Tibial artery (tissue), 4 donors: ENCODE measurements at places on chromosomes 11 and 22.

GRCh38 chr11:109223451-109223850, 198.5 kb upstream of the C11orf87 start:
- H3K27ac ChIP-seq: no peak overlapping the region
- H3K36me3 ChIP-seq: no peaks in the 10 kb centered on the region
- H3K4me1 ChIP-seq: no peaks in the 10 kb centered on the region
- no peak overlapping the region for H3K4me3 ChIP-seq
- no peak for DNase-seq

DNA sequence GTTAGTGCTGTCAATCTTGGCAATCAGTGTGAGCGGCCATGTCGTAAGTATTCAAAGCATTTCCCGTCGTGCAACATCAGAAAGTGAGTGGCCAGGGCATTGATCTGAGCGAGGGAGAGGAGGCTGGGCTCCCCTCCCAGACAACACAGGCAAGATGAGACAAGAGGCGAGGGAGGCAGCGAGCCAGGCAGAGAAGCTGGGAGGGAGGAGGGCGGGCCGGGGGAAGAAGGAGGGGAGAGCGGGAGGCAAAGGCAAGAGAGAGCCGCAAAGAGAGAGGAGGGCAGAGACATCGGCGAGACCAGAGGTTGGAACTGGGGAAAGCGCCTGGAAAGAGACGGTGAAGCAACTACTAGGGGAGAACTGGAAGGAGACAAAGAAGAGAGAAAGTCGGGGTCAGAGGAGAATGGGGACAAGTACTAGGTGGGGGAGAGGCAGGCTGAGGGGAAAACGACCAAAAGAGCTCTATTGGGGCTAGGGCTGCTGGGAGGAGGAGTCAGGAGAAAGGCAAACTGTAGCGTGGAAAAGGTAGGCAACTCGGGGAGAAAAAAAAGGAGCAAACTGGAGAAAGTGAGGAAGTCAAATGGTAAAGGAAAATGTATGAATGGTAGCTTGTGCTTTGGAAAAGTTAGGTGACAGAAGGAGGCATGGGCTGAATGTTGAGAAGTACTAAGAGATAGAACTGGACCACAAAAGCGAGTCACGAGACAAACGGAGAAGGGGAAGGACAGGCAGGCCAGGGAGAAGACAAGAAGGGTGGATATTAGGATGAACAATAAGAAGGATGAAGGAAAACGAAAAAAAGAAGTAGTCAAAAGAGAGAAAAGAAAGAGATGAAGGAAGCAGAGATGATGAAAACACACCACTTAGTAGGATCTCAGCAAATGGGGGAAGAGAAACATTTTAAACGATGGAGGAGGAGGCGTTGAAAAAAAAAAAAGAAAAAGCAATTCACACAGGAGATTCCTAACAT, 130.5 kb upstream of the C11orf58 start:
- no peaks in the 10 kb centered on the region for H3K27me3 ChIP-seq
- peak; percentile 72 for DNase-seq
- peaks cover 15% of the 10 kb centered on the region for H3K4me1 ChIP-seq
- peak overlapping the region; percentile 100 for H3K27ac ChIP-seq

GRCh38 chr11:20634044-20634443, 34.6 kb downstream of the SLC6A5 start:
- no peaks in the 10 kb centered on the region for H3K27me3 ChIP-seq
- DNase-seq: no peak
- H3K36me3 ChIP-seq: no peaks in the 10 kb centered on the region
- H3K4me3 ChIP-seq: no peak overlapping the region
- H3K4me1 ChIP-seq: no peaks in the 10 kb centered on the region

GRCh38 chr22:19330865-19331418, 39.4 kb upstream of the CLTCL1 start:
- no peak overlapping the region for H3K27ac ChIP-seq
- no peaks in the 10 kb centered on the region for H3K4me1 ChIP-seq
- H3K4me3 ChIP-seq: no peak overlapping the region
- peaks cover 75% of the 10 kb centered on the region for H3K36me3 ChIP-seq
- DNase-seq: no peak
- H3K27me3 ChIP-seq: no peaks in the 10 kb centered on the region

GRCh38 chr11:45347348-45348082, 61.4 kb upstream of the SYT13 start:
- H3K27me3 ChIP-seq: no peaks in the 10 kb centered on the region
- no peak overlapping the region for H3K27ac ChIP-seq
- H3K4me3 ChIP-seq: no peak overlapping the region

DNA sequence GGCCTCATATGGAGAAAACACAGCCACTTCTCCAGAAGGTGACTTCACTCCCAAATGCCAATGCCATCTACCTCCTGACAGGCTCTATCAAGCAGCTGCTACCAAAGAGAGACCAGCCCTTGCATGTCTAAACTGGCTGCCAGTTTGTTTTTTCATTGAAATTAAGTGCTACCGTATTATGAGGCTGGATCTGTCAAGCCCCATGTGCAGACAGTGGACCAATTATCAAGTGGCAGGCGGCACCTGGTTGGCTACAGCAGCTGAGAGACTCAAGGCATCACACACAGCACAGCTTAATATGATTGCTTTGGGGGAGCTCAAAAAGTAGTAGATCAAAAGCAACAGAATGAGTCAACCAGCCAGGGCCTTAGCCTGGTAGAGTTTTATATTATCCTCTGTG, 1293.0 kb upstream of the TENM4 start:
- H3K4me3 ChIP-seq: no peak overlapping the region
- no peaks in the 10 kb centered on the region for H3K36me3 ChIP-seq
- H3K4me1 ChIP-seq: no peaks in the 10 kb centered on the region
- DNase-seq: no peak

DNA sequence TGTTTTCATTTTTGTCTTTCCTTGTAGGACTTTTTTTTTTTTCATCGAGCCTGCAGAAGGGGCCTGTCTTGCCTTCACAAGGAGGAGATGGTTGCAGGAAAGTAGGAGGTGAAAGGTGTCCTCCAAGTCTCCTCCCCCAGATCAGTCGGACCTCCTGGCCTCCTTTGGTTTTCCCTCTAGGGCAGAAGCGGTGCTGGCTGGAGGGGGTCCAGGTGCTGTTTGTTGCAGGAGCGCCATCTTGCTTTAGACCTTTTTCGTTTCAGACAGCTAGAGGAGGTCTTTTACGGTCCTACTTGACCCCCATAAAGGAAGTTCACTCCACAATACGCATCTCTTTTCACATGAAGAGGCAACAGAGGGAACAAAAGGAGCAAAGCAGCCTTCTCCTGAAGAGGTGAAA, 66.0 kb downstream of the ZBTB16 start:
- no peaks in the 10 kb centered on the region for H3K27me3 ChIP-seq
- H3K36me3 ChIP-seq: peaks cover 84% of the 10 kb centered on the region
- peak overlapping the region; percentile 7 for H3K27ac ChIP-seq
- peaks cover 98% of the 10 kb centered on the region for H3K4me1 ChIP-seq

DNA sequence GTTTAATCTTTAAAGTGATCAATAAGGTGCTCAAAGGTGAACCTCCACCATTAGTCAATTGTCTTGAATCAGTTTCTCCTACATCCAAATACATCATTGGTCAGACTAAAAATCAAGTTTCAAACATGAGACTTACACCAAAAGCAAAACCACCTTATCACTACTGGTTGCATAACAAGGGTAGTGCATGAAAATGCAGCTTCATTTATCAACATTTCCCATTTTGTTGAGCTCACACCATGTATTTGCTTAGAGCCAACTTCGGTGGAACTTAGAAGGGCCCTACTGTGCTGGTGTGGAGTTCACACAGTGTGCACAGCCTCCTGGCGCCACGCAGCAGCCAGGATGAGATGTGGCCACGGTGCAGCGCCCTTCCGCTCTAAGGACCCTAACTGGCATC, 23.1 kb upstream of the PHLDA2 start:
- H3K4me1 ChIP-seq: no peaks in the 10 kb centered on the region
- peaks cover 99% of the 10 kb centered on the region for H3K36me3 ChIP-seq
- no peak for DNase-seq
- no peak overlapping the region for H3K4me3 ChIP-seq

DNA sequence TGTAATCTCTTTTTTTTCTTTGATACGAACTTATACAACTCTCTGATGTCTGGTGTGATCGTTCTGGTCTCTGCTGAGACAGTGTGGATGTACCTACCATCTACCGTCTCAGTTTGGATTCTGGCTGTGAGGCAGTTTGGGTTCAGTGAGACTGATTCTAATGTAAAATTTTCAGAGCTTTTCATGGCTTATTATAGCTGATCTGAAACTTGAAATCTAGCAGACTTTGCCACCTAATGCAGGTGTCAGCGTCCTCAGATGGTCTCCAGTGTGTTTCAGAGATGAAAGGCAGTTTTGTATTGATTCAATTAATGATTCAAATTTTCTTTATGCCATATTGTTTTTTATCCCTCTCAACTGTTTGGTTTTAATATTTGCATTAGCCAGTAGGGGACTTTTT, 35.9 kb downstream of the PPFIBP2 start:
- no peaks in the 10 kb centered on the region for H3K27me3 ChIP-seq
- H3K4me1 ChIP-seq: no peaks in the 10 kb centered on the region
- no peaks in the 10 kb centered on the region for H3K36me3 ChIP-seq
- no peak for DNase-seq
- H3K27ac ChIP-seq: no peak overlapping the region

DNA sequence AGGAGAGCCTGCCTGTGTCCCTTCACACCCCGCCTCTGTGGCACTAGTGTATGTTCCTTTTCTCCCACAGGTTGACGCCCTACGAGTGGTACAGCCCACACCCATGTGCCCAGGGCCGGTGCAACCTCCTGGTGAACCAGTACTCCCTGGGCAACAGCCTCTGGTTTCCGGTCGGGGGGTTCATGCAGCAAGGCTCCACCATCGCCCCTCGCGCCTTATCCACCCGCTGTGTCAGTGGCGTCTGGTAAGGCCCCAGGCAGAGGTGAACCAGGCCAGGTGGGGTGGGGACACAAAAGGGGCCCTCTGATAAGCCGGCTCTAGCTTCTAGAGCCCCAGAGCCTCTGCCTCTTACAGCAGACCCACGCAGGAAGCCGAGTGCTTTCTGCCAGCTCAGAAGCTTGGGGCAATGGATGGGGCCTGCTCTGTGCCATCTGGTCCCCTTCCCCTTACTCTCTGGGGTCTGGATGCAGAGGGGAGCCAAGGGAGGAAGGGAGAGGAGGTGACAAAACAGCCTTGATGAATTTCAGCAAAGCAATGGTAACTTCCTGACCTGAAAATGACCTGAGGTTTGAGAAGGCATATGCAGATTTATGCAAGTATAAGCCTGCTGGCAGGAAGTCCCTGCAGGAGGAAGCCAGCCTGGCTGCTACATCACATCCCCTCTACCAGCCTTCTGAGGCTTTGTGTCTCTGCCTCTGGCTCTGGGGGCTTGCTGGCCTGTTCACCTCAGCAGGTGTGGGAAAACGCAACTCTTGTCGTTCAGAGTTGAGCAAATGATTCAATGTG, 67.0 kb upstream of the TBCEL start:
- DNase-seq: no peak
- H3K4me3 ChIP-seq: no peak overlapping the region
- H3K36me3 ChIP-seq: no peaks in the 10 kb centered on the region
- peaks cover 15% of the 10 kb centered on the region for H3K27me3 ChIP-seq

DNA sequence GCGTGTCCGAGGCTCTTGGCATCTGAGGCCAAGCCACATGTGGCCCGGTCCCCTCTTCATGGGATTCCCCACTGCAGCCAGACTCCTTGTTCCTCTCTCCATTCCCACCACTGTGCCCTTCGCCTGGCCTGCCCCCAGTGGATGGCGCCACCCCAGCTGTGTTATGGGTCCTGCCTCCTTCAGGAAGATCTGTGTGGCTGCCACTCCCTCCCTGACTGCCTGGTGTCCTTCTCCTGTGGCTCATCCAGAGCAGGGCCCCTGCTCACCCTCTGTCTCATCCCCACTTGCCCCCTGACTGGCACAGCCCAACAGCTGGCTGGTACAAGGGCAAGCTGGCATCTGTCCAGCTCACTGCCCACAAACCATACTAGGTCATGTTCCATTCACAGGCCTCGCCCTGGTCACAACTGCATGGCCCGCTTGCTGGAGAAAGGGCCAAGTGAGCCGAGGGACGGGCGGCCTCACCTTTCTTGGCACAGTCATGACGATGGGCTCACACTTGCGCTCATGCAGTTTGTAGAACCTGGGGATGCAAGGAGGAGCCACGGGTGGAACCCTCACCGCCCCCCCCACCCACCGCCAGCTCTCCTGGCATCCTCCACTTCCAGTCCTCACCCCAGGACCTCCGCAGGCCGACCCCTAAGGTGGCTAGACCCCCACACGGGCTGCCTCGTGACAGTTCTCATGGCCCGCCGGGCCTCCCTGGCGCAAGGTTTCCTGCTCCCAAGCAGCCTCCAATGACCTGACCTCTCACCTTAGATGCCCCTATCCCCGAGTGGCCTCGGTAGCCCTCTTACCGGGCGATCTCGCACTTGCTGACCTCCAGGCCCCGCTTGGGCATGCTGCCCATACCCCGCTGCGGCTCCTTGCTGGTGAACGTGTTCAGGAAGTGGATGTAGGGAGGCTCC, 2.1 kb upstream of the PTPRCAP start:
- peaks cover 62% of the 10 kb centered on the region for H3K4me1 ChIP-seq
- peaks cover 55% of the 10 kb centered on the region for H3K36me3 ChIP-seq
- no peaks in the 10 kb centered on the region for H3K27me3 ChIP-seq
- no peak overlapping the region for H3K4me3 ChIP-seq

- H3K27me3 ChIP-seq: no peaks in the 10 kb centered on the region
- H3K27ac ChIP-seq: no peak overlapping the region
- no peak overlapping the region for H3K4me3 ChIP-seq
- DNase-seq: no peak
- no peaks in the 10 kb centered on the region for H3K4me1 ChIP-seq
- no peaks in the 10 kb centered on the region for H3K36me3 ChIP-seq
These were observed 101.4 kb downstream of the FDX1 start for GRCh38 chr11:110530900-110531741.

- H3K27me3 ChIP-seq: peaks cover 4% of the 10 kb centered on the region
- no peaks in the 10 kb centered on the region for H3K36me3 ChIP-seq
- DNase-seq: no peak
- no peak overlapping the region for H3K4me3 ChIP-seq
- no peak overlapping the region for H3K27ac ChIP-seq
These were observed 3.7 kb downstream of the INSC start for GRCh38 chr11:15118431-15118830.

GRCh38 chr11:128179039-128179438, 408.3 kb downstream of the ETS1 start:
- H3K27me3 ChIP-seq: no peaks in the 10 kb centered on the region
- no peak overlapping the region for H3K27ac ChIP-seq
- H3K4me3 ChIP-seq: no peak overlapping the region
- no peaks in the 10 kb centered on the region for H3K36me3 ChIP-seq
- DNase-seq: no peak

DNA sequence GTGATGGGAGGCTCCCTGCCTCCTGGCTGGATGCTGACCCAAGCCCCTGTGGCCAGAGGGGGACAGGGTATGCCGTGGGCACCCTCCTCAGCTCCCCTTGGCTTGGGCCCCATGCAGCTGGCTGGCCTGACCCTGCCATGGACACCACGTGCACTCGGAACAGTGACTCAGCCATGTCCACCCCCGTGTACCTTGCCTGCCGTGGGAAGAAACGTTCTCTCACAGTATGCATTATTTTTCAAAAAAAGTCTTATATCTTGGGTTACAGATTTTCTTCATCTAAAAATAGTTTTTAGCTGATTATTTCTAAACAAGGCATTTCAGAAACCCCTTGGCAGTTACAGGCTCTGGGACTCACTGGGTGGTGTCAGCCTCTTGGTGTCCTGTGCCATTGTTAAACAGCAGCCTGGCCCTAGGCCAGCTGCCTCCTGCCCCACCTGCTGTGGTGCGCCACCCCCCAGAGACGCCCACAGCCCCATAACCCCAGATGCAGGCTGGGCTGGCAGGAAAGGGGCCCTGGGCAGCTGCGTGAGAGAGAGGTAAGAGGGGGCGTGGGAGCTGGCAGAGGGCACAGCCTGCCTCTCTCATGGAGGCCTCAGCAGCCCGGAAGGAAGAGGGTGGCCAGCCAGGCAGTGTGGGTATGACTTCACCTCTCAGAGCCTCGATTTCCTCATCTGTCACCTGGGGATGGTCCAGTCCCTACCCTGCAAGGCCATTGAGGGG, 99.8 kb downstream of the MORC2 start:
- DNase-seq: peak; percentile 34
- no peaks in the 10 kb centered on the region for H3K27me3 ChIP-seq
- H3K27ac ChIP-seq: no peak overlapping the region
- H3K36me3 ChIP-seq: no peaks in the 10 kb centered on the region
- no peak overlapping the region for H3K4me3 ChIP-seq
